Stimulated activated CD8-positive, alpha-beta memory T cell treated with anti-CD3 and anti-CD28 coated beads, Interleukin-7, amount 100 ng/mL, for 4 hours (primary cell): ENCODE measurements at places on chromosomes 7 and 10.

DNA sequence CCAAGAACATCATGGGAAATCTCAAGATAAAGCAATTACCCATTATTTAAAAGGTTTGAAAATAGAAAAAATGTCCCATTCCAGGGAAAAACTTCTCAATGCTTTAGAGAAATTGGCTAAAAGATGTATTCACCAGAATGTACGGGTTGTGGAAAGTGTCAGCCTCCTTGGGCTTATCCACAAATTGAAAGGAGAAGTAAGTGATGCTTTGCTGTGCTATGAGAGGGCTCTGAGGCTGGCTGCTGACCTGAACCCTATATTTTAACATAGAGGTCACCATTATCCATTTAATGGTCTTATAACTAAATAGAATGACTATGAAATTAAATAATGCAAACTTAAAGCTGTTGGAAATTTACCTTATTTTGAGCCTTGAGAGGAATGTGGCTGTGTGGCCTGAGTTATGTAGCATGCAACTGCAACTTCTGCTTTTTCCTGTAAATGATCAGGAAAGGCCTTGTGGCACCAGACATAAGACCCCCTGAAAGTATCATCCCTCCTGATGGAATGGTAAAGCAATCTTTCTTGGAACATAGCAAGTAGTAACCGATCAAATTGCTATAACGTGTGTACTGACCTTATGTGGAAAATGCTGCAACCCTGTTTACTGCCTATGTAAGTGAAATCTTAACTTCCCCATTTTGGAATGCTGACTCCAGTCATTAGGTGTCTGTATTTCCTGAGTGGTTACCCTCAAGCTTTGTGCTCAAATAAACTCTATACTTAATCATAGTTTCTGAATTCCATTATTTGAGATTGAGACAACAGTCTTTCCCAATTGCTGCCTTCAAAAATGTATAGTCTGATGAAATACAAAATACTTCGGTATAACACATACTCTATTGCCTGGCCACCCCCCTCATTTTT lies 6.9 kb downstream of the IFIT1B start:
- no peak for DNase-seq

DNA sequence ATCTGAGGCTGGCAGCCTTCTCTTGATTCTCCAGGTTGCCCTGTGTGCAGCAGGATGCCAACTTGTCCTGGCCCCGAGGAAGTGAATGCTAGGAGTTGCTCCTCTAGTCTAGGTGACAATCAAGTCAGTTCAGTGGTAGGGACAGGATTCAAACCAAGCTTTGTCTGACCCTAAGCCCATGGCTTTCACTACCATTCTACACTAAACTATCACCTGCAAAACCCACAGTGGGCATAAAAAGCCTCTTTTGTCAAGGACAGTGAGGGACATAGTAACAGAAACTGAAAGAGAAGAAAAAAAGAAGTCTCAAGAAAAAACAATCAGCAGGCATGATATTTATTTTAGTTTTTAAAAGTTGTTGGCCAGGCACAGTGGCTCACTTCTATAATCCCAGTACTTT lies 33.5 kb downstream of the KCNMA1 start:
- no peak for DNase-seq

GRCh38 chr7:151758622-151759540 lies 118.0 kb downstream of the PRKAG2 start:
- DNase-seq = no peak

DNA sequence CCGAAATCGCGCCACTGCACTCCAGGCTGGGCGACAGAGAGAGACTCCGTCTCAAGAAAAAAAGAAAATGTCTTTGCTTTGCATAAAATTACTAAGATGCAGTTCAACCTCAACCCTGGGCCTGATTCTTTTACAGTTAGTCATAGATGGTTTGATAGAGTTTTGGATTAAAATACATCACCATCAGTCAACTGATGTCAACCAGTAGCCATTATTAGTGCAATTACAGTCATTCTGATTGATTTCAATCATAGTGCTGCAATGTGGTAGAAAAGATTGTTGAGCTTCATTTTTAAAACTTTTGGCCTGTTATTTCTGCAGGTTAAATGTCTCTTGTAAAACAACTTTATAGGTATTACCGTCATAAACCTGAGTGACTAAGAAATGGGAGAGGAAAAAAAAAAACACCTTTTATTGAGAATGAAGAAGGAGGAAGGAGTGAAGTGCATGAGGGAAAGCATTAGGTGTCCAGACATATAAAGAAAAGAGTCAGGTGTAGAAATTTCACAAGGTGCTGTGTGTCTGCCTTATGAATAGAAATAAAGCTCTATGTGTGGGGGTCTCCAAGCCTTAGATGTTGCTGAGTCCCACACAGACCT lies 150.6 kb downstream of the TRIL start:
- DNase-seq = no peak

DNA sequence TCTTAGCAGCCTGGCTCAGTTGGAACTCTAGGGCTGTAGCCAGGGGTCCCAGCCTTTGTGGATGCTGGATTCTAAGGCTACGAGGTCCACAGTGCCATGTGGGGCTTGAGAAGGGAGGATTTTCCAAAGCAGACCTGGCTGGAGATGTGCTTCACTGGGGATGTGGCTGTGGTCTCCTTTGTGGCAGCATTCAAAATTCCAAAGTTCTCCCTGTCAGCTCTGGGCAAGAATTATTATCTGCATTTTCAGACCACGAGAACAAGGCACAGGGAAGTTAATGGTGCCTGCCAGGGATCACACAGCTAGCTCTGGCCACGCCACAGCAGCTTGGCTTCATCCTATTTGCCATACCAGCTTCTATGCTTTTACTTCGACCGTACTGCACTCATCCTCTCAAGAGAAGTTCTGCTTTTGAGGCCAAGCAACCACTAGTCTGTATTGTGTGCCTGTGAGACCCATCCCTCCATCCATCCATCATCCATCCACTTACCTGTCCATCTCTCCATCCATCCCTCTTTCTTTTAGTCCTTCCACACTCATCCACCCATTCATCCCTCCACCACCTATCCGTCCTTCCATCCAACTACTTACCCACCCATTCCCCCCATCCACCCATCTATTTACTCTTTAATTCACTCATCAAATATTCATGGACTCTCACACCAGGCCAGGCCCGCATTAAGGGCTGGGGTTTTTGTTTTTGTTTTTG lies 71.5 kb downstream of the ZMIZ1 start:
- no peak for DNase-seq

DNA sequence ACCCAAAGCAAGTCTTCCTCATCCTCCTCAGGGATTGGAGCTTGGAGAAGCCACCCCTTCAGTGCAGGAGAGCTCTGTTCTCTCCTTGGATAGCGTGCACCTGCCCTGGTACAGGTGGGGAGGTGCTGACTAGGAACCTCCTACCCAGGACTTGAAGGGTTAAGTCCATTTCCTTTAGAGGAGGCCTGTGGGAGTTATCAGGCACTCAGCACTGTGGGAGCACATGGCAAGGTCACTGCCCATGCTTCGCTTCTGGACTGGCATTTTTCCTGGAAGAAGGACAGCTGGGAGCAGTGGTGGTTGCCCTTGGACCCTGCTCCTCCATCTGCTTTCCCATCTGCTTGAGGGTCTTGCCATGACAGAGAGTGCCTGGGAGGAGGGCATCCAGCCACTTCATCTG lies 142.8 kb downstream of the CXCL12 start:
- DNase-seq = no peak

GRCh38 chr10:61984803-61985418 lies 83.4 kb downstream of the ARID5B start:
- DNase-seq = no peak

- no peak for DNase-seq
These were observed 26.5 kb upstream of the NRG3 start for GRCh38 chr10:81848514-81848913.

GRCh38 chr7:5692845-5693278 lies 88.6 kb downstream of the RNF216 start:
- no peak for DNase-seq

DNA sequence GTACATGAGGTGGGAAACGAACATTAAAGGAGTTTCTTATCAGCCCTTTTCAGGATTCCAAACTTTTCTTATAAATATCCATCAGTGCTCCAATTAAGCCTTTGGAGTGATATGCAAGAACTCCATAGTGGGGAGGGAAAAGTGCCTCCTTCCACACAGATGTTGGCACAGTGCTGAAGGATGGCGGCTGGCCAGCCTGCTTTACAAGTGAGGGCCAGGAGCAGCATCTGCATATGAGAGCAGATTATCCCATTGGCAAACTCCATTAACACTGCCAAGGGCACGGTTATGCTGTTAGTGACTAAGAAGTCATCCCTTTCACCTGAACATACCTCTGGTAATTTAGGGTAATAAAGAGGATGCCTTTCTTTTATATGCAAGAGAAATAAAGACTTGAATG lies 543.1 kb downstream of the CNTNAP2 start:
- DNase-seq = no peak

DNA sequence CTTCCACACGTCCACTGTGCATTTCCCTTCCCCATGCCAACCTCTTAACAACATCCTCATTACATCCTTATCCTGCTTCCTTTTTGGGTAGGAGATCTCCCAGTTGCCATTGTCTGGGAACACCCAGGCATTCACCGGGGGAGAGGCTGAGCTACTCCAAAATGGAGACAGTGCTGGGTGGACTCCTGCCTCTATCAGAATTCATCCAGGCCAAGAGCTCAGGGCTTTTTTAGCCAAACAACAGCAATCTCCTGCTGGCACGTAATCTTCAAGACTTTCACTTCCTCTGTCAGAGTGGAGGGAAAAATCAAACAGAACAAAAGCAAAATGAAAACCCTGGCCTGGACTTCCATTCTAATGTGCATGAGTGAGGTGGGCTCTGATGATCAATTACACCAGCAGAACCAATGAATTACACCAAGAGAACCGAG lies 245.0 kb downstream of the PRPF18 start:
- DNase-seq = no peak
